ENCODE measurements at places on chromosomes 5 and 9. TPM values are rescaled to one million over a fixed set of nuclear protein-coding genes. Genes with fewer than 3 reads are reported as not detected.

DNA sequence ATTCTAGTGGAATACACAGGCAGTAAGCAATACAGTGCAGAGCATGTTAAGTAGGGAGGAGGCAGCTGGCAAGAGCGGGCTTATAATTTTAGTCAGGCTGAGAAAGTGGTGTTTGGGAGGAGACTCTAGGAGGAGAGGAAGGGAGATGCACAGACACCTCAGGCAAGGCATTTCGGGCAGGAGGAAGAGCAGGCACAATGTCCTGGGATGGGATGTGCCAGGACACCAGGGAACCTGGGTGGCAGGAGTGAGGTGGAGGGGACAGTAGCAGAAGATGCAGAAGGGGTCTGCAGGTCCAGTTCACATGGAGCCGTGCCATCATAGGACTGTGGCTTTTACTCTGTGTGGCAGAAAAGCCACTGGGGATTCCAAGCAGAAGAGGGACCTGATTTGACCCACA lies 143.7 kb upstream of the FSTL4 start:
- DNase-seq, result no peak

DNA sequence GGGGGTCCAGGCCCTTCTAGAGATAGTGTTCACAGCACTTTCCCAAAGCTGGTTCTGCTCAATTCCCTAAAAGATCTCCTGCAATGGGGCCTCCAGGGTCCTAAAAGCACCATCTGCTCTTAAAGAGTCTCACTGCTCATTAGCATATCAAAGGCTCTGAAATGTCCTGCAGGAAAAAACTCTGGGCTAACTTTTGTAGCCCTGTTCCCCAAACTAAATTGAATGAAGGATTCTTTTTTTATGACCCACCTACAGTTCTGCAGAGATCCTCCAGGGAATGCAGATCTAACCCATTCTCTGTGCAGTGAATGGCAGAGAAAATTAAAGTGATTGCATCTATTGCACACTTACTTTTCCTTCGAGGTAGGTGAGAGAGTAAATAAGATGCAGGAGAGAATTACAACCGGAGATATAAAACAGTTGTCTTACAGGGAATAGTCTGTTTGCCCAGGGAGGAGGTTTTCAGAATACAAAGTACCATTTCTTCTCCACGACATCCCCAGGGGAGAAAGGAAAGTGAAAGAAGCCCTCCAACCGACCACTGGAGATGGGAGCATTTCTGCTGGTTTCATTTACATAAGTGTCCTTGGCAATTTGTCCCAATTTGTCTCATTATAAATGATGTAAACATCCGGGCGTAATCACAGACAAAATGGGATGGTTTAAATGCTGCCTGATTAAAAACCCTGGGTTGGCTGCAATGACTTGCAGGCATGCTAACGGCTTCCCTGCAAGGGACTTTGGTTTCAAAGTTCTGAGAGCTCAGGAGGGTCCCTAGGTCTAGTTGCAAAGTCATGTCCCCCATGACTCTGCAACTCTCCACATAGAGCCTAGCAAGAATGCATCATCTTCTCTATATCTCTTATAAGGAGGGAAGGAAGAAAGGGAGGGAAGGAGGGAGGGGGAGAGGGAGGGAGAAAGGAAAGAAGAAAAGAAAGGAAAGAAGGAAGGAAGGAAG lies 114.0 kb downstream of the KCNIP1 start:
- DNase-seq, result no peak

DNA sequence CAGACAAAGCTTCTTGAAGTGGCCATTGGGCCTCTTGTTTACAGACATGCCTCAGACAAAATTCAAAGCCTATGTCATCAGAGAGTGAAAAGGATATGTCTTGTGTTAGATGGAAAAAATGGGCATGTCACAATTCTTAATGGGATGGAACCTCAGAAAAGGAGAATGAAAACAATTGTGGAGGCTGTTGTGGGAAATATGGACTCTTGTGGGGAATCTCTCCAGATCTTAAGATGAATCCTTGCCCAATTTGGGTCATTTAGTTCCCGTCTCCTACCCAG lies 19.5 kb downstream of the SLC22A5 start:
- DNase-seq, result no peak

DNA sequence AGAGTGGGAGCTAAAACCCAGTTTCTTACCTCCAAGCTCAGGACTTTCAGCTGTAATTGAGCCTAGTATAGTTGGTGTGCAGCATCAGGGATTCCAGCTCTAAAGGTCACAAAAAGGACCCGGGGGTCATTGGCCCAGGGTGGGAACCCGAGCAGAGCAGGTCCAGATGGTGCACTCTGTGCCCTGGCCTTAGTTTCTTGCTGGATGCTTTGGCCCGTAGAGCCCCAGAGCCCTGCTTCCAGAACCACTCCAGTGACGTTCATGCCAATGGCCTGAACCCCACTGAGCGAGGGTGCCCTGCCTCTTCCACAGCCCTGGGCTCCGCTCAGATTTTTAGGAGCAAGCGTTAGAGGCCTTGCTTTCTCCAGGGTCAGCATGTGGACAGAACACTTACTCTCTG lies 8.2 kb downstream of the SLC22A5 start:
- DNase-seq, result no peak

Gene PLPP7
- total RNA-seq, result 3.3 TPM
